ENCODE measurements at places on chromosomes 1 and 21.

GRCh38 chr1:189790335-189790734, 687.3 kb downstream of the BRINP3 start:
- DNase-seq, result no peak

GRCh38 chr1:231139125-231139649, 22.7 kb upstream of the TRIM67 start:
- DNase-seq, result no peak

GRCh38 chr1:201795066-201795465, 33.9 kb upstream of the IPO9 start:
- DNase-seq, result no peak

GRCh38 chr1:190403402-190403801, 74.3 kb downstream of the BRINP3 start:
- no peak for DNase-seq

DNA sequence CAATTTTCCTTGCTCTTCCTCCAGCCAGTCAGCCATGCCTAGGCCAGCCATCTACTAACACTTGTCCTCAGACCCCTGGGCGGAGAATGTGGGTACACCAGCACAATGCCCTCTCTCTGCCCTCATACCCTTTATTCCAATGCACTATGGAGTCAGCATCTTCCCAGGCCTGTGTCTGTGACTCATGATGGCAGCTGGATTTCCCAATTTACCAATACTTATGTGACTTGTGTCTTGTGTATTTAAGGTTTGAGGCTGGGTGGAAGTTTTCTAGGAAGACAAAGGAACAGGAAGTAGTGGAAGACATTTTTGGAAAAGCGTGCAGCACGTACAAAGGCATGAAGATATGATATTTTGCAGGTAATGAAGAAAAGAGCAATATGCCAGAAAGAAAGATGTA, 114.3 kb downstream of the NMNAT2 start:
- DNase-seq, result no peak

- DNase-seq, result no peak
Observed at GRCh38 chr1:48753293-48753692, 23.4 kb downstream of the BEND5 start.

- no peak for DNase-seq
Observed at GRCh38 chr1:209772126-209772525, 12.2 kb downstream of the C1orf74 start.

GRCh38 chr1:100959502-100960060, 63.7 kb downstream of the SLC30A7 start:
- DNase-seq, result no peak

GRCh38 chr21:31332525-31332924, 11.5 kb downstream of the TIAM1 start:
- DNase-seq, result no peak

DNA sequence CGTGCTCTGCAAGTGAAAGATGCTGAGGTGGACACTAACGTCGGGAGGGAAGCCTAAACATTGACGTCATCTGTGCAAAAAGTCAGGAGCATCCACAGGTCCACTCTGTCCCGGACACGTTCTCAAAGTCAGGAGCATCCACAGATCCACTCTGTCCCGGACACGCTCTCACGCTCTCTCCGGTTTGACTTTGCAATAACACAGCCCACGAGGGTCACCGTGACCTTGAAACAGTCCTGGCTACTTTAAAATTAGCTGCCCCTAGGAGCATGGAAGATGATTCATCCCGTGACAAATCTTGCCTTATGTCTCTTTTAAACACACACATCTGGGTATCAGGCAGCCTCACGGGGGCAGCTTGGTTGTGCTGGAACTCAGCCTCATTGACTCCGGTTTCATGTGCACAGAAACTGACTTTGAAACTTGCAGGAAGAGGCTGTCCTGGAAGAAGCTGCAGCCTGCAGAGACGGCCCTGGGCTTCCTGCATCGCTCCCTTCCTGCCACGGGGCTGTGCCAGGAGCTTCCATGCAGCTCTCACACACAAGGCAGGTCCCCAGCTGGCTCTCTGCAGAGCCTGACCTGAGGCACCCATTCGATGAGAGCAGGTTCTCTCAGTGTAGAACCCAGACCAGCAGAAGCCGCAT, 18.1 kb upstream of the COL18A1 start:
- DNase-seq, result no peak

DNA sequence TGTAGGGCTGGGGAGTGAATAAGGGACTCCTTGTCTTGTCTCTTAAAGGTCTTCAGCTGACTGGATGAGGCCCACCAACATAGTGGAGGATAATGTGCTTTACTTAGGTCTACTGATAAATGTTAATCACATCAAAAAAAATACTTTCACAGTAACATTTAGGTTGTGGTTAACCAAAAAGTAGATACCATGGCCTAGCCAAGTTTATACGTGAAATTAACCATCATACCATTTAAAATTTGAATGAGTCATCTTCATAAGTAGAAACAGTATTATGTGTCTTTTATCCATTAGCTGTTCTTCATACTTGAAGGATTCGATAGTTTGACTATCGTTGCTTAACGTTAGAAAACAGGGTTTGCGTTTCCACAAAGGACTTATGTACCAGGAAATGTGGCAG, 80.9 kb downstream of the MTR start:
- no peak for DNase-seq

DNA sequence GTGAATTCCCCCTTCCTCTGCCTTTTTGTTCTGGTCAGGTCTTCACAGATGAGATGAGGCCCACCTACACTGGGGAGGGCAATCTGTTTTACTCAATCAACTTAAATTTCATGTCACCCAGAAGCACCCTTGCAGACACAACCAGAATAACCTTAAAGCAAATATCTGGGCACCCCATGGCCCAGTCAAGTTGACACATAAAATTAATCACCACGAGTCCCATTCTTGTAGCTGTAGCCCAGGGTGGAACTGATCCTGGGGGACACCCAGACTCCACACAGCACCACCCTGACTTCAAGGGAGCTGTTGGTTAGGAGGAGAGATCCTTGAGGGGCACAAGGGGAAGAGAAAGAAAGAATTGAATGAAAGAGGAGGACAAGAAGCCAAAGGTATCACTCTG, 23.1 kb downstream of the CAPN9 start:
- no peak for DNase-seq

DNA sequence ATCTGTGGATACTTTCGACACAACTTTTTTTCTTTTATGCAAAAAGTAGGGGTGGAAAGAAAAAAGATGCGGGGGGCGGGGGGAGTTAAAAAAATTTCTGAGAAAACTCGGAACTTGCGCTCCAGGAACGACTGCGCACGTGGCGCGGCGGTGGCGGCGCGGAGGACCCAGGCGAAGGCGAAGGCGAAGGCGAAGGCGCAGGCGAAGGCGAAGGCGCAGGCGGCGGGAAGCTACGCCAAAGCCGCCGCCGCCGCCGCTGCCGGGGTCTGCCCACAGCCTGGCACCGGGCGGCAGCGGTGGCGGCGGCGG, 208 bp upstream of the BARHL2 start:
- no peak for DNase-seq

- DNase-seq, result no peak
Observed at GRCh38 chr1:17168091-17168876, 36.6 kb upstream of the PADI1 start.

DNA sequence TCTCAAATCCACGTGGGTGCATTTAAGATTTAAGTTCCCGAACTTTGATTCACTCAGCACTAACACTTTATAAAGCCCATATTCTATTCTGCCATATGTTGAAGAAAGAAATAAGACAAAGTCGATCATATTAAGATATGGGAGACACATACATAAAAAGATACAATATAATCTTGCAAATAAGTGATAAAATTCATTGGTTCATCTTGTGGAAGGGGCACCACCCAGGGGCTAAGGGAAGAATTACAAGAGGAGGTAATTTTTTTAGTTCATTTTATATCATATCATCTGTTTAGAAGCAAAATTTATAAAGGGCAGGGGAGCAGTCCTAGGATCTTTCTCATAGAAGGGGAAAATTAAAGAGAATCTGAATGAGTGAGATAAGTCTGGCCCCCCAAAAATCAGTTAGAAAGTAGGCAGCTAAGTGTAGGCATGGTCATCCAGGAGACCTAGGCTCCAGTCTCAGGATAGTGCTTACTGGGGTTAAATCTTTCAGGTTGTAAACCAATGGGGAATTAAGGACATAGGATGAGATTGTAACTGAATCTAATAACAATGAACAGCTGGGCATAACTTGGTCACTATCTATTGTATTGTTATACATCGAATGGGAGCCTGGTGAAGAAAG, 124.2 kb upstream of the L1TD1 start:
- DNase-seq, result no peak

- no peak for DNase-seq
Observed at GRCh38 chr1:41394959-41395956, 34.0 kb downstream of the FOXO6 start.

DNA sequence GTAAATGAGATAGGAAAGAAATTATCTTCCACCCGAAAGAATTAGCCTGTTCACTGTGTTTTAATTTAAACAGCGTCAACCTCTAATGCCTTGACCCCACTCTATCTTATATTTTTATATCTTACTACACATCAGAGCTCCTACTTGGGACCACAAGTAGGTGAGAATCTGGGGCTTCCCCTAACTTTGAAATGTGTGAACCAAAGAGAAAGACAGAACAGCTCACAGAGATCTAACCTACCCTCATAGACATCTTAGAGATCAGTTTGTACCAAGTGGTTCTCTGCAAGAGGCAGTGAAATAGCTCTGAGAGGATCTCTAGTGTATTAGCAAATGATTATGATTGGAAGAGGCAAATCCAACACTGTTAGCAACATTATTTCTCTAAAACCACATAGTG, 31.0 kb upstream of the IFI16 start:
- DNase-seq, result no peak

- no peak for DNase-seq
Observed at GRCh38 chr1:115838431-115839028, 2.4 kb downstream of the NHLH2 start.

GRCh38 chr1:53739109-53739681, at the start of gene GLIS1:
GLIS1 (minus strand) TSS chr1:53739164; CDS start chr1:53738064, 1,100 bp downstream.
- DNase-seq, result no peak

GRCh38 chr1:156516821-156517220, 16.2 kb upstream of the MEF2D start:
- no peak for DNase-seq

- no peak for DNase-seq
Observed at GRCh38 chr1:65104854-65105534, 43.0 kb upstream of the AK4 start.

DNA sequence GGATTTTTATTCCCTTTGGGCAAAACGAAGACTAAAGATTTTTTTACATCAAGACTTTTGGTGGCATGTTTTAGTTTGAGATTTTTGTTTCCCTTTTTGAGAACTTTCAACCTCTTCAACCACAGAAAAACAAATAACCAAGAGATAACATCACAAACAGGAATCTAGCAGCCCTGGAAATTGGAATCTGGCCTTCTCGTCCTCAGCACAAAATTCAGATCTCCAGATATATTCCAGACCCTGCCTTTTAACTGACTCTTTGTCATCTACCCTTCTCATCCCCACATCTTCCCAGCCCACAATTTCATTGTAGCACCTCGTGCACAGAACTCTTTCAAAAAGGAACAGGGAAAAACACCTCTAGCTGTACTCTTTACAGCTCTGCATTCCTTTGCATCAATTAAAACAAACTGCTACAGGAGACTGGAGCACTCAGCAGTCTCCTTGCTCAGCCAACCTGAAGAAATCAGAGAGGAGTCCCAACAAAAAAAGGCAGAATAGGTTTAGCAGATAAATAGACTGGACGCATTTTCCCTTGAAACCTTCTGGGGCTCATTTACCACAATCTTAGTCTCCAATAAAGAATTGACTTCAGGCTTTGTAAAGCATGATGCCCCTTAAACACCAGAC, 251.0 kb downstream of the TTLL7 start:
- DNase-seq, result no peak

GRCh38 chr1:208089761-208090370, 154.3 kb downstream of the PLXNA2 start:
- DNase-seq, result no peak

GRCh38 chr21:39373634-39374033, 24.7 kb upstream of the HMGN1 start:
- no peak for DNase-seq

DNA sequence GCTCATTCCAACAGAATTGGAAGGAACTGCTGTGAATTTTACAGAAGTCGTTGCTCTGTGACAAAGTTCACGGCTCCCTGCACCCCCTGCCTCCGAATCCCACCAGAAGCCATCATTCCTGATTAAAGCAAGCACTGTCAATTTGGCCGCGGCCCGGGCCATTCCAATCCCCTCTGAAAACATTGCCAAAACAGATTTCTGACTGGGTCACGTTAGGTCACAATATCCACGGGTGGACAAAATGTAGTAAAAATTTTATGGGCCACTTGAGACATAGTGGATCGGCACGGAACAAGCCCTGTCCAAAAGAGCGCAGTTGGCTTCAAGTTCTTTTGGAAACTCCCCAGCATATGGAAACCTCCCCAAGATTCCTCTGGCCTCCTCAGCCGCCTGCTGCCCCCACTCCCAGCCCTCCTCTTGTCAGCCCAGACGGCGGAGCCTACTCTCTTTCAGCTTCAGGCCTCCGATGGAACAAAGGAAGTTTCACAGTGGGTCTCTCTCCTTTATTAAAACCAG, 67.2 kb upstream of the IFNAR2 start:
- no peak for DNase-seq

- peak; percentile 17 for DNase-seq
Observed at GRCh38 chr1:236685917-236686814, at the start of gene ACTN2. ACTN2 (plus strand) TSS chr1:236686499; CDS start chr1:236686674, 175 bp downstream.

DNA sequence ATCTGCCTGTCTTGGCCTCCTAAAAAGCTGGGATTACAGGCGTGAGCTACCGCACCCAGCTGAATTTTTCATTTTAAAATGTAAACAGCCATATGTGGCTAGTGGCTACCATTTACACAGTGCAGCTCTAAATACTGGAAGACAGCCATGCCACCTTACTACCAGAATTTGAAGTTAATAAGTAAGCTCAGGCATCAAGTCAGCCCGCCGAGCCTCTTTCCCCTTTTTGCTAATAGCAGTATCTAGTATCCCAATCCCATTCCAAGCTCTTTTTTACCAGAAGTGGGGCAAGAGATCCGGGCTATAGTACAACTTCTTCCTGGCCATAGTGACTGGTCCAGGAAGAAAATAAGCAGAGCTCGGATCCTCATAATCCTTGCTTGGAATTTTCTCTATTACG, 15.1 kb downstream of the TAF13 start:
- DNase-seq, result no peak

GRCh38 chr1:219659684-219660083, 46.8 kb upstream of the ZC3H11B start:
- DNase-seq, result no peak

DNA sequence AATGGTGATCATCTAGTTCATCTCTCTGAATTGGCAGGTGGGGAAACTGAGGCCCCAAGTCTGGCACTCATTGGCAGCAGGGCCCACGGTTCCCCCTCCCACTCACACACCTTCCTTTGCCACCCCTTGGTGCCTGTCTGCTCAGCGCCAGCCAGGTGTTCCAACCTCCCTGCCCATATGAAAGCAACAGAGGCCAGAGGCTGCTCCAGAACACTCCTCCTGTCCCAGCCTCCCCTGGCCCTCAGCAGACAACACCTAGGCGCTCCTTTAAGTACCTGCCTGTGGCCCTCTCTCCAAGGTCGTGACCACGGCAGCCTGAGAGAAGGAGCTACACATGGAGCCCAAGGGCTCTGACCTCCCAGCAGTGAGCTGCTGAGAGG, 362.3 kb upstream of the VAMP3 start:
- no peak for DNase-seq
